ENCODE measurements at places on chromosomes 2 and 18. TPM values are rescaled to one million over a fixed set of nuclear protein-coding genes. Genes with fewer than 3 reads are reported as not detected.

TMEM237 gene
- 21.1 TPM for total RNA-seq

ARL4C gene
- 111 TPM for total RNA-seq

ERCC3 gene
- total RNA-seq = 48.3 TPM

MALT1 gene
- 11.8 TPM for total RNA-seq

MERTK gene
- total RNA-seq = 2.1 TPM

RNASEH1 gene
- 53.9 TPM for total RNA-seq

LONRF2 gene
- total RNA-seq = 3.3 TPM

SCN9A gene
- total RNA-seq = 6.3 TPM

PLGLB1 gene
- total RNA-seq = 0.76 TPM

CRYGA gene
- total RNA-seq = not detected

IL1RN gene
- 0.43 TPM for total RNA-seq

HOXD12 gene
- not detected for total RNA-seq

IL1RL2 gene
- not detected for total RNA-seq

CRYGC gene
- not detected for total RNA-seq

KIAA2012 gene
- not detected for total RNA-seq

NPHP1 gene
- total RNA-seq = 7.2 TPM

EIF4E2 gene
- 87.5 TPM for total RNA-seq

DHRS9 gene
- 3.5 TPM for total RNA-seq

IL37 gene
- total RNA-seq = not detected

LRRC30 gene
- total RNA-seq = not detected

GPR35 gene
- 0.58 TPM for total RNA-seq

SRD5A2 gene
- 0.04 TPM for total RNA-seq

KLF11 gene
- 4.9 TPM for total RNA-seq

CGREF1 gene
- 7.9 TPM for total RNA-seq

LTBP1 gene
- total RNA-seq = 29.1 TPM

RAB31 gene
- 32.2 TPM for total RNA-seq

HOXD3 gene
- 0.15 TPM for total RNA-seq

SAG gene
- total RNA-seq = not detected

ZSWIM2 gene
- total RNA-seq = not detected

ABCB11 gene
- total RNA-seq = 0.02 TPM

ROCK2 gene
- 32.2 TPM for total RNA-seq

TUBA4B gene
- total RNA-seq = 0.26 TPM

FECH gene
- 44.6 TPM for total RNA-seq

SS18 gene
- total RNA-seq = 75.7 TPM

EPC2 gene
- 10.4 TPM for total RNA-seq
